ENCODE measurements at places on chromosomes 11 and 22.

DNA sequence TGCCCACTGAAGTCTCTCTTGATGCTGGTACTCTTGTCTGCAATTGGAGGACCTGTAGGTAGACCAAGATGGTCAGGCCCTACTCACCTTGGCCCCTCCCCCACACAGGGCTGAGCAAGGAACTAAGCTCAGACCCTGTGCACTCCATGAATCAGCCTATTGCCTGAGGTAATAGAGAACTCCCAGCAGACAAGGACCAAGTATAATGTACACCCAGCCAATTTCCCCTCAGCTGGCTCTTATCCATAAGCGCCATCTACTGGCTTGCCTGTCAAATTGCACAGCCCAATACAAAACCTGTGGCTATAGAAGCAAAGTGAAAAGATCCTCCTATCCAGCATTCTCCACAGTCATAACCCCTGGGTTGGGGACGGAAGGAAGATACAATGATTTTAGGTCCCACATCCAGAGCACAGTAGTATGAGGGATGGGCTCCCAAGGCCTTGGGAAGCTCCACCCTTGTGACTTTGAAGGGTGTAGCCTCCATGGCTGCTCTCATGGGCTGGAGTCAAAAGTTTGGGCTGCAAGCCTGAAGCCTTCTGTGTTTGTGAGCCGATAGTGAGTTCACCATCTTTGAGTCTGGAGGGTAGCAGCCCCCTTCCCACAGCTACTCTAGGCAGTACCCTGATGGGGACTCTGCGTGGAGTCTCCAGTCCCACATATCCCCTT, 56.0 kb downstream of the GLYATL2 start:
- DNase-seq = no peak

DNA sequence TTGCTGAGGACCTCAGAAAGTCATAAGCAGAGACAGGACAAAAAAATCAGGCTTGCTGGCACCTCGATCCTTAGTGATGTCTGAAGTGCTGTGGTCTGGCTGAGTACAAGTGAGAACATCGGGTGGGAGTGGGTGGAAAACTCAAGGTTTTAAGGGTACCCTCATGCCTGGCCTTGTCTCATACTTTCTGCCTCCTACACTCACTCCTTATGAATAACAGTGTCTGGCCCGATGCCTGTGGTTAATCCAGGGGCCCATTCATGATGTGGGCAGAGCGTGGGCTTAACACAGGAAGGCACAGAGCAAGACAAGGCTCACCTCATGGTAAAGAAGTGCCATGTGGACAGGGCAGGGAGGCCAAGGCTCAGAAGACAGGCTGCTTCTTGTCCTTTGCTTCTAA, 11.0 kb upstream of the UCP3 start:
- no peak for DNase-seq

DNA sequence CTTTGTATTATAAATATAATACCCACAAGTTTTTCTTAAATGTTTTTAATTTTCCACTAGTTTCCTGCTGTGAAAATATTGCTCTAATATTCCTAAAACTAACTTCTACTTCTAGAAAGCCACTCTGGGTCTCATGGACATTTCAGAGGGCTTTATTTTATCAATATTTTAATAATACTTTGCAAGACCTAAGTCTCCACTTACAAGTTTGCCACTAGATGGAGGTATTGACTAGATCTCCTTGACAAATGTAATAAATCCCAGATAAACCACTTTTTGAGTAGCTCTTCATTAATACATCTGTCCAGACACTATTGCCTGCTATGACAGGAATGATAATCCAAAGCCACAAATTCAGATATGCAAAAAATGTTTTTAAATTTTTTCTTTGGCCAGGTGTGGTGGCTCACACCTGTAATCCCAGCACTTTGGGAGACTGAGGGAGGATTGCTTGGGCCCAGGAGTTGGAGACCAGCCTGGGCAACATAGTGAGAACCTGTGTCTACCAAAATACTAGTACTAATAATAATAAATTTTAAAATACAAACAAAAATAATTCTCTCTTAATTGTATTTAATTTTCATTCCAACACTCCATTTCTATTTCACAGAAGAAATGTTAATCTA, 3.5 kb upstream of the ACAT1 start:
- no peak for DNase-seq

DNA sequence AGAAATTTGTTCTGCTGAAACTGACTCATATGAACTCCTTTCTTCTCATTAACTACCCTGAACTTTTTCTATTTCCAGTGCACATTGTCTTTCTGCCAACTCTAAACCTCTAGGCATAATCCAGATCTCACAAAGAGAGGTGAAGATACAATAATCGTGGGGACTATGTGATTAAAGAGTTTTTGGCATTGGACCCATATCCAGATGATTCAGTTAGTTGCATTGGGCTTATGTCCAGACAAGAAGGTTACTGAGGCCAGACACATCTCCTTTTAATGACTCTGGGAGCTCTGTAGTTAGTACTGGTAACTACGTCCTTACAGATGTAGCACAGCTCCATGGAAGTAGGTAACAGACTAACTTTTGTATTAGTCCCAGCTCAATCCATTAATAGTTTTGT, 273.0 kb downstream of the CASP12 start:
- DNase-seq = no peak

DNA sequence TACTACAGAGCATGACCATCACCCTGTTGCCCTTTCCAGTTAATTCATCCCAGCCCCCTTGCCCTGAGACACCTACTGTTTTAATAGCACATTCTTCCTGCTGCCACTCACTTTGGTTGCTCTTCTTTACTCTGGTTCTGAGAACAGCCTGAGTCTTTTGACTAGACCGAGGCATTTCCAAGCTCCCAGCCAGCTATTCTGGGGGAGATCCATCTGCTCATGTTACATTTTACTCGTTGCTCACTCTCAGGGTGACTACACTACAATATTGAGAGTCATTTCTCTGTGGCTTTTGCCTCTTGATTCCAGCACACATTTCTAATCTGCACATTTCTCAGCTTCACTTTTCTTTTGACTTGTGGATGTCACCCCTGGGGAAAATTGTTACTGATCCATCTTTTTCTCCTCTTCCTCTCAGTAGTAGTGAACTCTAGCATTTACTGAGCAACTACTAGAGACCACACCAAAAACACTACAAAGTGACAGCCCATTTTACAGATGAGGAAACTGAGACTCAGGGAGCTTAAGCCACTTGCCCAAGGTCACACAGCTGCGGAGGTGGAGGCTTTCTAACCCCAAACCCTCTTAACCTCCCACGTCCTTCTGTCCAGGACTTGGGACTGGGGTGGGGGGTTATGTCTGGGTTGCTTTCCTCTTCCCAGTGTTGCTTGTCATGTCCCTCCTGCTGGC, 117.8 kb downstream of the C11orf91 start:
- no peak for DNase-seq
